ENCODE measurements at places on chromosomes 16 and 17.
A peak's percentile ranks its signal among the peaks of the same experiment; 100 is the strongest.

DNA sequence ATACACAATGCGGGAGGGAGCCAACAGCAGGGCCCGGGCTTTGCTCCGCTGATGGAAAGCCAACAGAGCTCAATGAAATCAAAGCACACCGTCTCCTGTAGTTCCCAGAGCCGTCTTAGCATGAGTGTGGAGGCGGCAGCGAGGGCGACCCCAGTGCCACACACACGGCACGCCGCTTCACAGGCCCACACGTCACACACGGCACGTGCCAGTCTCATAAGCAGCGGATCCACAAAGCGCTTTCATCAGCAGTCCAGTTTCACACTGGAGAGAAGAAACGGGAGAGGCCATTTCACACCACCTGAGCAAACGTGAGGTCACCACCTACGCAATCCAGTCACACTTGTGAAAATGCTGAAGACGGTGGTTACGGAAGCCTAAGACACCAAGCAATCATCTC, 34.8 kb downstream of the CYB5D2 start:
- DNase-seq = no peak

DNA sequence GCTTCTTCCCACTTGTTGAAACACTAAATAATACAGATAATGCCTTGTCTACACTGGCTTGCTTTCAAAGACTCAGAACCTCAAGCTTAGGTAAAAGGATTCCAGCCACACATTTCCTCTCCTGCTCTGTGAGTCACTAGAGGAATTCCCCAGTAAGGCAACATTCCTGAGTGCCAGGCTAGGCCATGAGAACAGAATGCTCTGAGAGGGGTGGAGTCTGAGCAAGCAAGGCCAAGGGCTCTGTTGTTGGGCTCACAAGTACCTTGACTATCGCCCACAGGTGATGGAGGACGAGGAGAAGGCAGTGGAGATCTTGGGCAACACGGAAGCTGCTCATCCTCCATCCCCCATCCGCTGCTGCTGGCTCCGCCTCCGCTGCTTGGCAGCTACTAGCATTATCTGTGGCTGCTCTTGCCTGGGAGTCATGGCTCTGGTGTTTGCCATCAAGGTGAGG, 6.7 kb upstream of the PHKG2 start:
- DNase-seq = no peak

- no peak for DNase-seq
Observed at GRCh38 chr16:15887283-15887682, 1.1 kb downstream of the CEP20 start.

DNA sequence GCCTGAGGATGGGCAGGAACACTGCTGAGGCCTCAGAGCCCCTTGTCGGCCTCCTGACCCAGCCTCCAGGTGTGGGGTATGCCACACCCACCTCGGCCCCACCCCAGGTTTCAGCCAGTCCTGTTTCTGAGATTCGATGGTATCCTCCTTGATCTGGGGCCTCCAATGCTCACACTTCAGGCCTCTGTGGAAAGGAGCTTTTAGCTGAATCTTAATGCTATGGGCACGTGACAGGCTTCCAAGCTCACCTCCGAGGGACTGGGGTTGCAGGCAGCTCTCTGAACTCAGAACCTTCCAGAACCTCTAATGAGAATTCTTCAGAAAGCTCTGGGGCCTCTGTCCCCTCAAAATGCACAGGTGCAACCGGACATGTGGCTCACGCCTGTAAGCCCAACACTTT, 54.8 kb downstream of the SCNN1B start:
- DNase-seq = no peak

DNA sequence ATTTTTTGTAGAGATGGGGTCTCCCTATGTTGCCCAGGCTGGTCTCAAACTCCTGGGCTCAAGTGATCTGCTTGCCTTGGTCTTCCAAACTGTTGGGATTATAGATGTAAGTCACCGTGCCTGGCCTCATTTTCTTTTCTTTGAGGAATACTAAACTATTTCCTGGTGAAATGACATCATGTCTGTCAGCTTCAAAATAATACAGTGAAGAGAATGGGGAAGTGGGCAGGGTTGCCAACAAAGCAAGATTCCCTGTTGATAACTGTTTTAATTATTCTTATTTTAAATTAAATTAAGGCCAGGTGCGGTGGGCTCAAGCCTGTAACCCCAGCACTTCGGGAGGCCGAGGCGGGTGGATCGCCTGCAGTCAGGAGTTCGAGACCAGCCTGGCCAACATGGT, 21.1 kb downstream of the PIPOX start:
- no peak for DNase-seq

GRCh38 chr16:22262460-22262859, 34.7 kb upstream of the POLR3E start:
- DNase-seq = peak; percentile 5

DNA sequence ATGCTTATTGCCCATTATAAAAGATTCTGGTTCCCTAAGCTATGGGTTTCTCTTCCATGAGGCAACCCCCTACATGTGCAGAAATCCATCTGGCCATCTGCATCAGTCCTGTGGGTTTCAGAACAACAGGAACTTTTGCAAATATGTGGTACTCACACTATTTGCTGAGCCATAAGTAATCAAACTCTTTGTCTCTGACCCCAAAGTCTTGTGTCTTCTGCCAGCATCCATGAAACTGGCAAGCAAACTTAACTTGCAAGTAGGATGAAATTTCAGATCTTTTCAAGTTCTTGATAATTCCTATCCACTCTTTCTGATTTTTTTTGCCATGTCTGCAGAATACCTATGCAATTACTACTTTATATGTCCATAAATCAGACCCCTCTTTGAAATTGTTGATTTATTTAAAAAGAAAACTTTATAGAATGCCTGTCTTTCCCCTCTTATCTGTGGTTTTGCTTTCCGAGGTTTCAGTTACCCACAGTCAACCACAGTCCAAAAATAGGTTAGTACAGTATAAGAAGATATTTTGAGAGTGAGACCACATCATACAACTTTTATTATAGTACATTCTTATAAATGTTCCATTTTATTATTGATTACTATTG, 158.4 kb upstream of the IRX3 start:
- DNase-seq = no peak

GRCh38 chr16:88058136-88058535, 106.9 kb downstream of the BANP start:
- DNase-seq = no peak

- no peak for DNase-seq
Observed at GRCh38 chr16:58733248-58733670, 857 bp downstream of the GOT2 start.

DNA sequence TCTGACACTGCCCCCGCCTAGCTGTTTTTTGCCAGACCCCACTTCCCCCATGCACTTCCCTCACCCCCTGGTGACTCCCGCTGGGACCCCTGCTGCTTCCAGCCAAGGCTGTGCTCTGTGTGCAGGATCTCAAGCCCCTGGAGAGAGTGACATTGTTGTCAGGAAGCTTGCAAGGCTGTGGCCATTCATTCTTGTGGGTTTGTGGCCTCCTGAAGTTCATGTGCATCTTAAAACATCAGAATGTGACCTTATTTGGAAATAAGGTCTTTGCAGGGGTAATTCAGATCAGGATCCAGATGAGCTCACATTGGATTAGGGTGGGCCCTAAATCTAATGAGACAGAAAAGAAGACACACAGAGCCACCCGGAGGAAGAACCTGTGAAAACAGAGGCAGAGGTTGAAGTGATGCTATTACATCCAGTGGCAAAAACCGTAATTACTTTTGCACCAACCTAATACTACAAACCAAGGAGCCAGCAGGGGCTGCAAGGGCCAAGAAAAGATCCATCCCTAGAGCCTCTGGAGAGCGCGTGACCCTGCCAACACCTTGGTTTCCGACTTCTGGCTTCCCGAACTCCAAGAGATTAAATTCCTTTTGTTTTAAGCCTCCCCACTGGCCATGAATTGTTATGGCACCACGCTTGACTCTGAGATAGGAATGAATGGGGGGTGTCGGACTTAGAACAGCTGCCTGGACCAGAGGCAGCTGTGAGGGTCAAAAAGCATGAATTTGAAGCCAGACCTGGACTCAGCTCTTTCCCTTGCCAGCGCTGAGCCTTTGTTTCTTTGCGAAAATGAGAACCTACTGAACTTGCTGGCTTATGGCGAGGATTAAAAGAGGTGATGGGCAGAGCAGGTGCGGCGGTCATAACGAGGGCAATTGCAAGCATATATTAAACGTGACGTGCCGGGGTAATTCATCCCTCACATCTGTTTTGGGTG, 75.5 kb downstream of the BMERB1 start:
- peak; percentile 34 for DNase-seq

- no peak for DNase-seq
Observed at GRCh38 chr17:12665263-12666210, at the start of gene MYOCD. TSS of gene MYOCD (plus strand) at chr17:12665890. CDS start at chr17:12666189, 299 bp downstream.

DNA sequence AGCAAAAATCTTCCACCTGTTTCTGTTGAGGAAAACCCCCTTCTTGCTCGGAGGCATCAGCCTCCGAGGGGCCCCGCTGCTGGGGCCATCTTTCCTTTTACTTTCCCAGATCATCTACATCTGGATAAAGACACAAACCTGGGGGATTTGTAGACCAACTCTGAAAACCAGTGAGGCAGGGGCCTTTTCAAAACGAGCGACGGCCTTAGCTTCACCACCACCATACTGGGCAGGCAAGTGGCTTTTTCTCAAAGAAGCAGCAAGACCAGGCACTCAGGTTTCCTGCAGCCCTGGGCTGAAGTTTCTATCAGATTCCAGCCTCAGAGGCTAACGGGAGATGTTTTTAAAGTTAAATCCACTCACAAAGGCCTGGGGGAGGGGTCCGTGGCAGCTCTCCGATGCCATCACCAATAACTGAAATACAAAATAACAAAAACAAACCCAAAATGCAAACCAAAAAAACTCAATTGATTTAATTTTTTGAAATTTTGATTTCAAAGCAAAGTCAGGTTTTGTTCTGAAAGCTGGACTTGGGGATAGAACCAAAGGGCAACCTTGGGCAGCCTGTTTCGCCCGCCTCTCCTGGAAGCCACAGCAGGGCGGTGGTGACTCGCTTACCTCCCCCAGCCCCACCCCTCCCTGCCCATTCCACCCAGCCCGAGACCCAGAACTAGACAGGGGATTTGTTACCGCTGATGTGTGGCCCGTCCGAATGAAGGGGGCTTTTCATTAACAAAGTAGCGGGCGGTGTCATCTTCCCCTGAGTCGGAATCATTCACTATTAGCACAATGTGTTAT, 55.8 kb downstream of the SALL1 start:
- DNase-seq = no peak
